ENCODE measurements at places on chromosomes 2 and 18.
A peak's percentile ranks its signal among the peaks of the same experiment; 100 is the strongest.

DNA sequence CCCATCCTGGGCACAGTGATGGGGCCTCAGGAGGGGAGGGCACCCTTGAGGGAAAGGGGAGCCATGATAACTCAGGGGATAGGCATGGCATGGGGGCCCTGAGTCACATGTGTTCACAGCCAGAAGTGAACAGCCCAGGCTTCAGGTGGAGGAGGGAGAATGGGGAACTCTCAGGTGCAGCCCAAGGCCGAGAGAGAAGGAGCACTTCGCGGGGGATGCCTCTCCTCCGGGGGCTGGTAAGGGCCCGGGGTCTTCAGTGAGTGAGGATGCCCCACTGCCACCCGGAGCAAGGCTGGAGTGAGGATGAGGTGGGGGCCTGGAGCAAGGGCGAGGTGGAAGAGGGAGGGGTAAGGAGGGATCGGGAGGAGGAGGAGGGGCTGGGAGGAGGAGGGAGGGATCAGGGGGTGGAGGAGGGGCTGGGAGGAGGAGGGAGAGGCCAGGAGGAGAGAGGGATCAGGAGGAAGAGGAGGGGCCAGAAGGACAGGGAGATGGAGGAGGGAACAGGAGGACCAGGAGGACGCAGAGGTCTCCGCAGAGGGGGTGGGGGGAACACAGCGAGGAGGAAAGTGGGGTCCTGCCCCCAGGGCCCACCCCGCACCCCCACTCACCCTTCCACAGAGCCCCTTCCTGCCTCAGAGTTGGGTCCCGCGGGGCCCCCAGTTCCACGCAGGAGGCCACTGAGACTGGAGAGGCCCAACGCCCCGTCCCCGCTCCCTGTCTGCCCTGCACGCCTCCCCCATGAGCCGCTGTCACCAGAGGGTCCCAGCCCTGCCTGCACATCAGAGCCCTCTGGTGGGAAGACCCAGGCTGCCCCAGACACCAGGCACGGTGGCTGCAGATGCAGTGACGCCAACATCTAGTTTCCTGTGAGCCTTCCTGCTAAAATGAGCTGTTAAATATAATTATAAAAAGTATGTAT, 42.8 kb downstream of the RAMP1 start:
- DNase-seq: no peak

- no peak for DNase-seq
Measured at GRCh38 chr18:56373601-56374000, 264.8 kb downstream of the TXNL1 start.

- DNase-seq: no peak
Measured at GRCh38 chr2:51511002-51511401, 479.1 kb upstream of the NRXN1 start.

GRCh38 chr2:14635391-14635871, 2.9 kb downstream of the LRATD1 start:
- no peak for DNase-seq

DNA sequence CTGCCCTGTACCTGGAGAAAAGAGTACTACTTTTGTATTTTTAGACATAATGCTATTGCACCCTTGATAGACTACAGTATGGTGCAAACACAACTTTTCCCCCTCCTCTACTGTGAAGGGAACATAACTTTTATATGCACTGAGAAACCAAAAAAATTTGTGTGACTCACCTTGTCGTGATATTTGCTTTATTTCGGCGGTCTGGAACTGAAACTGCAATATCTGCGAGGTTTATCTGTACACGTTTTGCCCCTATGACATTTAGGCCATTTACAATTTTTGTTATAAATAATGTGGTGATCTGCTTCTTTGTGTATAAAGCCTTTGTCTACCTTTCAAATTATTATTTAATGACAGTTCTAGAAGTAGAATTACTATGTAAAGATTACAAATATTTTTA, 34.4 kb upstream of the AAK1 start:
- no peak for DNase-seq

DNA sequence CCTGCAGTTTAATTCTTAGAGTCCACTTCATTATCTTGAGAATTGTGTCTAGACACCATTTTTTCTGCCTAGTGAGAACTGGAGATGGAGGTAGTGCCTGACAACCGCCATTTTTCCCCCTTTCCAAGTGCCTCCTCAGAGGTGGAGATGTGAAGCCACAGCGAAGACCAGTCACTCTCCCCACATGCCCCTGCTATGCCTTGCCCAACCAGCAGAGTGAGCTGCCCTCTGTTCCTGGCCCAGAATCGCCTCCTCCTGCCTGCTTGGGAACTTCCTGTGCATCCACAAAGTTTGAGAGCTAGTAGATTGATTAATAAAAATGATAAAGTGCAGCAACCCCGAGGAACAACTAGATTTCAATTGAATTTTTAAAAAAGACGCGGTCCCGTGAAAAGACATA, 123.3 kb downstream of the CLIP4 start:
- peak; percentile 40 for DNase-seq

DNA sequence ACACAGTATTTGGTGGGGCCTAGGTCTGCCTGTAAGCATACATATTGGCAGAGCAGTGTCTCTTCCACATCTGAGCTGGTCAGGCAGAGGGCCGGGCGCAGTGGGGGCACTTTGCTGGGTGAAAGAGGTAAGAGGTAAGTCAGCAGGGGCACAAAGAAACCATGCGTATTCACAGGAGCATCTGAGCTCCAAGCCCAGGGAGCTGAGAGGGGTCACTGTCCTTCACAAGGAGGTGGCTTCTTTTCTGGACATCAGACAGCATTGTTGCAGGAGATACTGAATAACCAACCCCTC, 201.7 kb downstream of the AGAP1 start:
- no peak for DNase-seq

- DNase-seq: no peak
Measured at GRCh38 chr2:45908316-45909170, 257.1 kb downstream of the PRKCE start.

GRCh38 chr18:36381075-36381474, 83.6 kb downstream of the FHOD3 start:
- DNase-seq: no peak

DNA sequence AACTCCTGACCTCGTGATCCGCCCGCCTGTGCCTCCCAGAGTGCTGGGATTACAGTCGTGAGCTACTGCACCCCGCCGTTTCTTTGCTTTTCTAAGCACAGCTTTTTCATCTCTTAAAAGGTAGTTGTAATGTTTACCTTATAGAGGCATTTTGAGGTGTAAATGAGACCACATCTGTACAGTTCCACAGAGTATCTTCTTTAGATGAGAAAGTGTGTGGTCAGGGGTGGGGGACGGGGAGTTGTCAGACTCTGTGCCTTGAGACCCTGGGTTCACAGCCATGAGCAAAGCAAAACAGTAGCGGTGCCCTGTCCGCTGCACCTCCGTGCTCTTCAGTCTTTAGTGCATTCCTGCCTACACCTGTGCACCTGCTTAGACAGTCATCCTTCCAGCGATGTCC, 251.6 kb downstream of the ZNF407 start:
- DNase-seq: no peak

All from GM19239 (cell line).